ENCODE measurements at places on chromosomes 3 and 15.

DNA sequence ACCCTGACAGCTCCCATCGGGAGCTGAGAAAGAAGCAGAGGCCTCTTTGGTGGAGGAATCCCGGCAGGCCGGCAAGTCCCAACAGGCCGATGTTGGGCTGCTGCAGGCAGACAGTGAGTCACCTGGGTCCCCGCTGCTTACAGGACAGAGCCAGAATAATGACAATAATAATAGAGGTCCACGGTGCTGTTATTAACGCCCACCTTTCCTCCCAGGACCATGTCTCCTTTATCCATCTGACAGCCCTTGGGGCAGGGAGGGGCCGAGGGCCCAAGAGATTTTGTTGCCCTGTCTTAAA is 29.3 kb upstream of the MAGEF1 start:
- no peak for DNase-seq

DNA sequence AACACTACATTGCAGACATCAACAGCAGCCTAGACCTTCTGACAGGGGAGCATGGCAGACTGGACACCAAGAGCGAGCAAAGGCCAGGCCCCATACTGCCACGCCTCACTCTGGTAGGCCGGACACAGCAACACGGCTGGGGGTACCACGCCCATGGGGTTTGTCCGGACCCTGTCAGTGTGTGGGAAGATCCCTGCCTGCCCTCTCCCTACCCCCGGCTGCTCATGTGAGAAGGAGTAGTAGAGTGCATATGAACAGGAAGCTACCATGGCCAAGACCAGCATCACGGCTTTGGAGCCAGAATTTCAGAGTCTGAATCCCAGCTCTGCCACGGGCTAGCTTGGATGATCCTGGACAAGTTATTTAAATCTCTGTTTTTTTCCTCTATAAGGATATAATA is 27.9 kb downstream of the ALDH1L1 start:
- no peak for DNase-seq

- no peak for DNase-seq
Measured at GRCh38 chr3:134350861-134351311, 23.4 kb downstream of the AMOTL2 start.

DNA sequence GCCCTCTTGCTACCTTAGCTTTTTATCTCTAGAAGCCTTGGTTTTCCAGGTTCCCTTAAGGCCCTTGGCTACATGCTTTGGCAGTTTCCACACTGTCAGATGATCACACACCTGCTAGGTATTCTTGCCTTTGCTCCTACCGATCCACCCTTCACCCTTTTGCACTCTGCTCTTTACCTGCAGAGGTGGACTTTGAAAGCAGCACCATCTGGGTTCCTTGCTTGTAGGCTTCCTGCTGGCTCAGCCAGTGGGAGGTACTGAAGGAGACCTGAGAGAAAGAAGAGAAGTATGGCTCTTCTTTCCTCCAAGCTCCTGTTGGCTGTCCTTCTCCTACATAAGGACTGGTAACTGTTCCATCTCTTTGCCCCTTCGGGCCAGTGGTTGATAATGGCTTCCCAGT is 7.3 kb upstream of the ZNF592 start:
- no peak for DNase-seq

- no peak for DNase-seq
Measured at GRCh38 chr3:196812853-196813252, 54.9 kb upstream of the SENP5 start.

GRCh38 chr3:141499284-141499683 is 12.5 kb downstream of the RASA2 start:
- DNase-seq, result no peak

GRCh38 chr3:108183181-108183580 is 39.0 kb downstream of the IFT57 start:
- DNase-seq, result no peak

- no peak for DNase-seq
Measured at GRCh38 chr15:68326711-68327354, 49.3 kb downstream of the FEM1B start.

DNA sequence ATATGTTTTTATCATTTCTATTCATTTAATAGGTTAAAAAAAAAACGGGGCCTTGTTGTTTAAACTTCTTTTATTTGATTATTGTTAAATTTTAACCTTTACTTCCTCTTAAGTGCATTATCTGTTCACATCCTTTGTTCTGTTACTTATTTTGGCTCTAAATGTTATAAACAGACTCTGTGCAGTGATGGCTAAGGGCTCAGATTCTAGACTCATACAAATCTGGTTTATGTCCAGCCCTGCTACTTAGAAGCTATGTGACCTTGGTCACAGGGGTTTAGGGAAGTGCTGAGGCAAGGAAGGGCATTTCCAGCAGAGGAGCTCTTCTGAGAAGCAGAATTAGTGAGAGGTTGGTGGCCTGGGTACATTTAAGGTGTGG is 55.3 kb upstream of the VILL start:
- DNase-seq, result peak; percentile 17

- peak; percentile 60 for DNase-seq
Measured at GRCh38 chr3:31876331-31876730, 104.7 kb downstream of the OSBPL10 start.

GRCh38 chr15:36886701-36887100 is 213.6 kb downstream of the MEIS2 start:
- DNase-seq, result no peak

DNA sequence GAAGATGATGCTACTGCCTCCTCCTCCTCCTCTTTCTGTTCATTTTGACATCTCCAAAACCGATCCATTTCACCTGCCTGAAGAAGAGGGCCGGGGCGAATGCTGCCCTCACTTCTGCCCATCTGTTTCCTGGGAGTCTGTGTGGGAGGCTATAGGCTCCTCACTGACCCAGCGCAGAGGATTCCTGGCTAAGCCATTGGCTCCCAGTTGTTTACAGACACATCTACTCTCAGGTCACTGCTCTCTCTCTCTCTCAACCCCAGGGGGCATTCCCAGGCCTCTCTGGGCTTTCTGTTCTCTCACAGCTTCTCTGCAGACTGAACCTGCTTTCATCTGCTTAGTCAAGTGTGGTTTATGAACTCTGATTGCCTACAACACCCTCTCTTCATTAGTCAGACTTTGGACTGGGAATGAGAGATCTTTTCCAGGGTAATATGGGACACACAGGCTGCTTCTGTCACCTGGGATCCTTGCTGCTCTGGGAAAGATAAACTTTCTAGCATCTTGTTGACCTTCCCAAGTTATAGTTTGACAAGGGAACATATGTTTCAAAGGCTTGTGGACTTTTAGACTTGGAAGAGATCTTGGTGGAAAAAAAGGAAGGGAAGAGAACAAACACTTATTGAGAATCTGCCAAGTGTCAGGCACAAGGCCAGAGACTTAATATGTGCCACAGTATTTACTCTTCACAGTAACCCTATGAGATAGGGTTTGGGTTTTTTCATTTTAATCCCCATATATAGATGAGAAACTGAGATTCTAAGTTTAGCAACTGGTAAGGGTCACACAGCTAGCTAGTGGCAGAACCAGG is 30.2 kb upstream of the USP3 start:
- DNase-seq, result peak; percentile 62

DNA sequence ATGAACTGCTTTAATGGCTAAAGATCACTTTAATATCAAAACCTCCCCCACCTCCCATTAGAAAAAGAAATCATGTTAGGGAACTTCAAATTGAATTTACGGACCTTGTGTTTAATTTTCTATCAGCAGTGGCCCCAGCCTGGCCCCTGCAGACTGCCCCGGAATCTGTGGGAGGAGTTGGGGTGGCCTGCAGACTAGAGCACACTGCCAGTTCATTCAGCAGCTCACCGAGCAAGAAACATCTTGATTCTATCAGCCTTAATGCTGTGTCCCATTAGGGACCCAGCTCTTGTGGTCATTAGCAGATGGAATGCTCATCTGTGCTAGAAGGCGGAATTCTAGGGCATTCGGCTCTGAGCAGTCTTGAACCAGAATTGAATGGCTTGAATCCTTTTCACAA is 54.2 kb downstream of the FLNB start:
- no peak for DNase-seq

GRCh38 chr3:18609187-18609586 is 184.0 kb upstream of the SATB1 start:
- no peak for DNase-seq

GRCh38 chr15:75712668-75713337 is at the start of gene CSPG4:
Gene CSPG4, minus strand, starts transcription at chr15:75712848. Its CDS starts 93 bp downstream, at chr15:75712755.
- DNase-seq, result peak; percentile 46

Measured in A172 (cell line).